ENCODE measurements at places on chromosomes 5 and 9.

DNA sequence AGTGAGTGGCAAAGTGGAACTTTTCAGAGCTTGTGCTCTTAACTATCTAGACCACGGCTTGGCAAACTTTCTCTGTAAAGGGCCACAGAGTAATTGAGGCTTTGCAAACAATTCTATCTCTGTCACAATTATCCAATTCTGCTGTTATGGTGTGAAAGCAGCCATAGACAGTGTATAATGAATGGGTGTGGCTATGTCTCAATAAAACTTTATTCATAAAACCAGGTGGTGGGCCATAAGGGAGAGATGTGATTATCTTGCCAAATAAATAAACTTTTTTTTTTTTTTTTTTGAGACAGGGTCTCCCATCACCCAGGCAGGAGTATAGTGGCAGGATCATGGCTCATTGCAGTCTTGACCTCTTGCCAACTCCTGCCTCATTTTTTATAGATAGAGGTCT, 78.7 kb upstream of the GNA14 start:
- DNase-seq = no peak

DNA sequence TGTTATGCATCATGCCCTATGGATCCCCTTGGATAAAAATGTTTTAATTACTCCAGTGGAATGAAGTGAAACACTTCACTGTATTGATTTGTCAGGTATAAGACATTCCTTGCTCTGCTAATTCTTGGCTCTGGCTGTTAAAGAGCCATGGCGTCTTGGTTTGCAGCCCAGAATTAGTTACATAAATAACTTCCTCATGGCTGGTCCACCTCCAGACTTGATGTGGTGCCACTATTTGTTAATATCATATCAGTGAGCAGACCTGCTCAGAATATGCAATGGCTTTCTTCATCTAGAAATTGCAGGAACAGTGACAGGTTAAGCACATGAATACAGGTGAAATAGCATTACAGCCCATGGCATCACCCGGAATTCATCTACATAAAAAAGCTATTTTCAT, 446.9 kb upstream of the GRIN3A start:
- peak; percentile 5 for DNase-seq

DNA sequence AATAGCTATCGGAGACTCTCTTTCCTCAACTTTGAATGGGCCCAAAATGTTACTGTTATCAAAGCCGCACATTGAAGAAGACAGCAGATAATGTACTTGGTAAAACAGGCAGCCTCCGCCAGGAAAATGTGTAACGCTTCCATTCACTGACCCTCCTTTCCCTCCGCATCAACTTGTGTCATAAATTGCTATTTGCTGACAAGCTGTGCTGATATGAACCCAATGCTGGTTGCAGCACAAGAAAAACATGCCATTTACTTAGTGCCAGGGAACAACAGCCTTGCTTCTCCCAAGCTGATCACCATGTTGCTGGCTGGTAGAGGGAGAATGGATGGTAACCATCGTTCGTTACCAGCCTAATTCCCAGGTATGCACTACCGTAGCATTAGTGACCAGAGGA, 162.6 kb upstream of the PPP1R2B start:
- DNase-seq = no peak

DNA sequence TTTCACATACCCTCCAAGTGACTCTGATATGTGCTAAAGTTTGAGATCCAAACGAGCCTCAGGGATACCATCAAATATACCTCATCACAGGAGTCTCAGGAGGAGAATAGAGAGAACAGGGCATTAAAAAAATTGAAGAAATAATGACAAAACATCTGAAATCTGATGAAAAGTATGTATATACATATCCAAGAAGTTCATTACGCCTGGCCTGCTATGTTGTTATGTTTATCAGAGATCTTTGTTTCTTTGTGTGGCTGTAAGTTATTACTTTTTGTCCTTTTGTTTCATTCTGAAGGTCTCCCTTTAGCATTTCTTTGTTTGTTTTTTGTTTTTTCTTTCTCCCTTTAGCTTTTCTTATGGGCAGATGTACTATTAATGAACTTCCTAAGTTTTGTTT, 2.5 kb upstream of the CCL19 start:
- no peak for DNase-seq

- no peak for DNase-seq
Observed at GRCh38 chr5:80516826-80517225, 28.9 kb downstream of the FAM151B start.

GRCh38 chr9:16542290-16542689, 328.2 kb downstream of the BNC2 start:
- no peak for DNase-seq

DNA sequence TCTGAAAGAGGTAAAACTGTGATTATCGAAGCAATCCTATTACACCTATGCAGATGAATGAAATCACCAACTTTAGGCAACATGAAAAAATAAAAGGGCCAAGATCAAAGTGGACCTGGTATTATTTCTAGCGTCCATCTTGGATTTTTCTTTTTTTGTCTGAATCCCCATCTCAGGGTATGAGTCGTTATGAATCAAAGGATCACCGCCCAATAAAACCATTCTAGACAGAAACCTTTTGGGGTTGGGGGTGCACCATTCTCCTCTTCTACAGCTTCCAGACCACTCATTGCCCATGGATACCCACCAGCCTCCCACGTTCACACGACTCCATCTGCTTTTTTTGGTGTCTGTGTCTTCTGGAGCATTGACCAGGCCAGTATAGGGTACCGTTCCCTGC, 33.4 kb downstream of the MAP1B start:
- DNase-seq = no peak

GRCh38 chr9:136890661-136891060, 4.3 kb downstream of the TRAF2 start:
- DNase-seq = no peak

DNA sequence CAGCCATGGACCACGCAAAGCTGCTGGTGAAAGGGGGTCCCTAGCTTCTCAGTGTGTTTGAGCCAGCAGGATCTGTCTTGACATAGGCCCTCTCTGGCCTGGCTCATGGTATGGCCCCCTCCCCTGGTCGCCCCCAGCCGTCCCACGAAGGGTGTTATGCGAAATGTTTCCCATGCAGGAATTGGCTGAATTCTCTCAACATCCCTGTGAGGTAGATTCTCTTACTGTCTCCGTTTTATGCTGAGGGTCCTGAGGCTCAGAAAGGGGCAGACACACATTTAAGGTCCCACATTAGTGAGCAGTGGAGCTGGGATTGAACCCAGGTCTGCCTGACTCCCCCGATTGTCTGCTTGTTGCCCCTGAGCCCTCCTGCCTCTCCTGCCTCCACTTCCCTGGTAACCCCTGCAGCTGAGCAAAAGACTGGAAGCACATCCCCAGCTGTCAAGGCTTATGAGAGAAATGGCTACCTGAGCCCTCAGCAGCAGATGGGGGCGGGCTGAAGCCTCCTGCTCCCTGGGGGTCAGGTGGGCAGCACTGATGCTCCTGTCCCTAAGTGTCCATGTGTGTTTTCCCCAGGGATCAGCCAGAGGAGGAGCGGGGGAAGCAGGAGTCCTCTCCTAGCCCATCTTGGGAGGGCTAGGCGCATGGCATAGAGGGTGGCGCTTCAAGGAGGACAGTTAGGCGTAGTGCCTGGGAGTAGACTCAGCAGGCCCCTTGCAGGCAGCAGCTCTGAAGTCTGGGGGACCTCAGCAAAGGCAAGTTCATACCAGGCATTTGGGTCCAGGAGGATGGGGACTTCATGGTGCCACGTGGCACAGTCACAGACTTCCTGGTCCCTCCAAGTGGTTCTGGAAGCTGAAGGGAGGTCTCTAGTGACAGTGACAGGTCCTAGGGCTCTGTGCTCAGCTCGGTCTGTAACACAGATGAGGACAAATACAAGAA, 49.0 kb upstream of the GARNL3 start:
- DNase-seq = no peak

DNA sequence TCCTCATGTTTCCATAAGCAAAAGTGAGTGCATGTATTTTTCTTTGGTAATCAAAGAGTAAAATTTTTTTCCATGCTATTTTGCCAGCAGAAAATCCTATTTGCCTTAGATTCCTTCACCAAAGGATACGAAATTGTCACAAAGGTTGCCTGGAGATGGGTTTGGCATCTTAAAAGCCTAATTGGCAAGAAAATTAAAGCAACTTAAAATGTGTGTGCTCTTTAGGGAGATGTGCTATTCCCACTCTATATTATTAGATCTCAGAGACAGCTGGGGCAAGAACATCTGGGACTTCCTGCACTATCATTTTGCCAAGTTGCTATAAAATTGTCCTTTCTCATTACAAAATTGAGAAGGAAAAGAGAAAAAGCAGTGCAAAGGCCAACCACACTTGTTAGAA, 146.1 kb downstream of the PLCXD3 start:
- DNase-seq = no peak

DNA sequence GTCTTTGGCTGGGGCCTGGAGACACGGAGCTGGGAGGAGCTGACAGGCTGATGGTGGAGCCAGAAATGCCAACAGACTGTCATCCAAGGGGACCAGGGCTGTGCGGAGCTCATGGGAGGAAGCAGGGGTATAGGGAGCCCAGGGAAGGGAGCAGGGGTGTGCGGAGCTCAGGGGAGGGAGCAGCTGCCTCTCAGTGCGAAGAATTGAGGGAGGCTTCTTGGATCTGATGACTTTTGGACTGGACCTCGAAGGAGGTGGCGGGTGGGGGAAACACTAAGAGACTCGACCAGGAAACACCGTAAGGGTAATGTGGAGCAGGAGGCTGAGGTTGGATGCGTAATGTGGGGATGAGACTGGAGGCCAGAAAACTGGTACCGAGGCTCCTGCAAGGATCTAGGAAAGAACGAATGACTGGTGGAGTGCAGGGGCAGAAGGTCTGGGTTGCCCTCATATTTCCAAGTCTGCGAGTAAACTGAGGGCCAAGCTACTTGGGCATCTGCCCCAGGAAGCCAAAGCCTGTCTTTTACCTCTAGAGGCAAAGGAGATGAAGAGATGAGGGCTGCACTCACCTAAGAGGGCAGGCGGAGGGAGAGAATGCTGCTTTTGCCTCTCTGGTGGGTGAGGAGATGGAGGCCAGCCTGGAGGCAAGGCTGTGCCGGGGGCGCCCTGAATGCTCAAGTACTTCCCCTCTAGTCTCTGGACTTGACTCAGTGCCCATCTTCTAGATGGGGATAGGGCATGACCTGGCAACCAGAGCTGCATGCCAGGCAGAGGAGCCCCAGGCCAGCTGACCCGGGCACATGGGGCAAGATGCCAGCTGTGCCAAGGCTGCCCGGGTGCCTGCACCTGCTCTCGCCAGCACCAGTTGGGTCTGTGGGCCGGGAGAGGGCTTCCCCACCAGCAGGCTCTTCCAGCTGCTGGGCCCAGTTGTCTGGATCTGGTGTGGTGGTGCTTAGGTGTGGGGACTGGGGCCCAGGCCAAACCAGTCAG, 2.3 kb downstream of the PTGS1 start:
- DNase-seq = no peak

DNA sequence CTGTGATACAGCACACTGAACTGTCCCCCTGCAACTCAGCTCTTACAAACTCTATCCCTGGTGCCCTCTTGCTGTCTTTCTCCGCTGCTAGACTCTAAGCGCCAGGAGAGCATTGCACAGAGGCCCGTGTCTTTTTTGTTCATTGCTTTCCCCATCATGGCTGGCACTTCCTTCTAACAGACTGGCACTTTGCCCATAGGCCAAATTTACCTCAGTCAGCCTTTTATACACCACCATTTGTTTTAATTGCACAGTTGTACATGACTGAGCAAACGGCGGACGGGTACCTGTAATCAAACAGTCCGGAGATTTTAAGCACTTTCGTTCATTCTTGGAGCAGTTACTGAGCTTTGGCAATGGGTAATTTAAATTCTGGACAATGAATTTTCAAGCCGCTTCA, 102.2 kb upstream of the CLINT1 start:
- no peak for DNase-seq

DNA sequence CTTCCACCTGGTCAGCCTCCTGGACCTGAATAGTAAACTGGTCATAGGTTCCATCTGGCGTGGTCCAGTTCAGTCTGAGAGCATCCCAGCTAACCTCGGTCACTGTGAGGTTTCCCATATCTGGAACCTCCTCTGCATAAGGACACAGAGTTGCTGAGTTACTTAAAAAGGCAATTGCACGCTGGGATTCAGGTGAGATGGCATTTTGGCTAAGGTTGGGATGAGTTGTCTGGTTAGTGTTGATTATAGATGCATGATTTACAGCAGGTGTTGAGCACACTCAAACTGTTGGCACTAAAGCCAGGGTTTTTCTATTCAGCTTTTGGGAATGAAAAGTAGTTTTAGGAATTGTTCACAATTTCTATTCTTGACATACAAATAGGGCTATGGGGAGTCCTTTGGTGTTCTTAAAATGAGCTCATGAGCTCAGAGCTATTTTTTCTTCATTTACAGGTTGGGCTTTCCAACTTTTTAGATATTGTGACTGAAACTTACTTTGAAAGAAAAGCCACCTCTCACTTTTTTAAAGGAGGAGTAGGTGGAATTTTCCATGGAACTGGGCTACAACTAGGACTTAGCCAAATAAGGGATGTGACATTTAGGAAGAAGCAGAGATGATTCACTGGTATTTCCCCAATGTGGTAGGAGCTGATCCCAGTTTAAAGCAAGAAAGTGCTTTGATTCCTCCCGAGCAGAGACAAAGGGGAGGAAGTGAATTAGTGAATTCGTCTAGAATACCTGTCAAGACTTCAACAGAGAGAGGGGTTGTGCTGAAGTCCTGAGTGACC, 54.7 kb downstream of the TNC start:
- no peak for DNase-seq

- DNase-seq = no peak
Observed at GRCh38 chr9:114112325-114112724, 13.2 kb upstream of the KIF12 start.

DNA sequence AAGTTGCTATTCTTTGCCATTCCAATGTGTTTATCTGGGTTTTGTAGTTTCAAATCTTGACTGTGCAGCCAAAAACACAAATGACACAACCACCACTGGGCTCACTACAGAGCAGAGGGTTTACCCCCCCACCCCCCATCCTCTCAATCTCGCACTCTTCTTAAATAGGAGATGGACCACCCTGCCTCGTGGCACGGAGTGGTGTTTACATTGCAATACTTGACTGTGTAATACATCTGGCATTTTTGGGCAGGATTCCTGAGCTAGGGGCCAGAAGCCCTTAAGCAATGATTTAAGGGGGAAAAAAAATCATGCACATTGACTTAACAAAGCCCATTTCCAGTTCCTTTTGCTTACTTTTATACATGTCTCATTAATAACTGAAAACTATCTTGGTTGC, 19.0 kb downstream of the PTCH1 start:
- no peak for DNase-seq

DNA sequence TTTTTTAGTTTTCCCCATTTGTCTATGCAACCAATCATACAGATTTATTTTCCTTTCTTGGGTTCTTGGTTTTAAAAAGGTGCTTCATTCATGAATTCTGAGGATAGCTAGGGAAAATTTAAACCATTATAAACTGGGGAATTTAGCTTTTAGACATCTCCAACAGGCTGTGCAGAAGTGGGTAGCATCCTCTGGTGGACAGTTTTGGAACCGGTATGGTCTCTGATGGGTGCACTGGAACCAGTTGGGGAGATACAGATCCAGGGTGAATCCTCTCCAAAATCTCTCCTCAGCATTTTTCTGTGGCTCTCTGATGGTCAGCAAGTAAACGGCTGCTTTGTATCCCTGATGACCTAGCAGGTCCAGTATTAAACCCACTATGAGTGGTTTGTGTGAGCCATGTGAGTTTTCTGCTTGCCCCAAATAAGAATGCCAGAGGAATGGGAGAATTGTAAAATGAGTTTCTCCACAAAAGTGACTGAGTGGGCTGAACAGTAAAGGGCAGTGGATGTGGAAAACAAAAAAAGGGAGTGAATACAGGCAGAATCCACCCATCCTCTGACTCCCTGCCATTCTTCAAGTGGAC, 9.1 kb upstream of the DNAJC25 start:
- no peak for DNase-seq
